Aorta (tissue), 5 donors: ENCODE measurements at places on chromosomes 1 and 21. TPM values are rescaled to one million over a fixed set of nuclear protein-coding genes. Genes with fewer than 3 reads are reported as not detected.

GRCh38 chr1:22738069-22738435 is 27.4 kb downstream of the EPHB2 start:
- no peak overlapping the region for H3K4me3 ChIP-seq
- no peaks in the 10 kb centered on the region for H3K27me3 ChIP-seq
- H3K4me1 ChIP-seq = no peaks in the 10 kb centered on the region
- H3K36me3 ChIP-seq = no peaks in the 10 kb centered on the region

- no peak overlapping the region for H3K27ac ChIP-seq
- H3K4me3 ChIP-seq = no peak overlapping the region
- H3K27me3 ChIP-seq = no peaks in the 10 kb centered on the region
- no peaks in the 10 kb centered on the region for H3K36me3 ChIP-seq
- no peaks in the 10 kb centered on the region for H3K4me1 ChIP-seq
- DNase-seq = peak; percentile 50
Measured at GRCh38 chr1:199447906-199448305, 579.6 kb upstream of the NR5A2 start.

DNA sequence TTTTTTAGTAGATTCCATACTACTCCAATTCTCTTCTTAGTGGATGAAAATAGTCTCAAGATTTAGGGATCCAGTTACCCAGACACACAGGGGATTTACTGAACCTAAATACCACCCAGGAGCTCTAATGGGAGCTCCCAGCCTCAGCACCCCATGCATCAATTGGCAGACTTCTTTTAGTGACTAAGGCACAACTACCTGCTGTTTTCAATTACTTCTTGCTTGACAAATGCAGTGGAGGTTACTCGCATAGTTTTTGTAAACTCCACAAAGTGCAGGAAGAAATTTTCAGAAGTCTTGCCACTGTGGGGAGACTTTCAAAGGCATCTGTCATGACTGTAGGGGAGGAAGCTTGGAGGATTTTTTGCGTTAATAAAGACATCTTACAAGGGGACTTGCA is 35.5 kb upstream of the MAP10 start:
- H3K27ac ChIP-seq = no peak overlapping the region
- H3K4me1 ChIP-seq = no peaks in the 10 kb centered on the region
- no peaks in the 10 kb centered on the region for H3K36me3 ChIP-seq
- no peaks in the 10 kb centered on the region for H3K27me3 ChIP-seq
- H3K4me3 ChIP-seq = no peak overlapping the region
- DNase-seq = no peak

GRCh38 chr1:222926566-222926965 is 111.7 kb downstream of the DISP1 start:
- no peaks in the 10 kb centered on the region for H3K36me3 ChIP-seq
- no peak for DNase-seq
- H3K27me3 ChIP-seq = no peaks in the 10 kb centered on the region

- H3K4me1 ChIP-seq = no peaks in the 10 kb centered on the region
- H3K36me3 ChIP-seq = no peaks in the 10 kb centered on the region
- no peak for DNase-seq
- no peak overlapping the region for H3K27ac ChIP-seq
- H3K4me3 ChIP-seq = no peak overlapping the region
- H3K27me3 ChIP-seq = no peaks in the 10 kb centered on the region
Measured at GRCh38 chr1:247713753-247714152, 2.7 kb downstream of the OR6F1 start.

DNA sequence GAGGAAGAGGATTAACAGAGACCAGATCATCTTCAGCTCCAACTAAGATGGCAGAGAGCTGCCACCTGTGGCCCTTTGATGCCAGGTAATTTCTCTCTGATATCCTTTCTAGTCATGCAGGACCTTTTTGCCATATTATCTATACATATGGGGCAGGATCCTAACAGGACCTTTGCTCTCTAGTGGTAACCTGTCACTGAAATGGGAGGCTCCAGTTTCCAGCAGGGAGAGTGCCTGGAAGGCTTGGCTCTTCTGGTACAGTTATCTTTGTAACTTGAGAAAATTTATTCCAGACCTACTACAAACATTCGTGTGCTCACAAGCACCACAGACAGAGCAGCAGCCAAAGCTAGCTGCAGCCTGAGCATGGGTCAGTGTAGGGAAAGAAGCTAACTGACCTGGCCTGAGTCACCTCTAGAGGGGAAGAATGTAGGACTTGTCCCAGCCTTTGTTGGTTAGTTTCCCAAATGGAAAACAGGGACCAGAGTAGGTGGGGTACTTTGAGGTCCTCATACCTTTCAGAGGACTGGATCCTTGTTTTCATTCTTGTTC is 86.5 kb upstream of the MACF1 start:
- H3K36me3 ChIP-seq = no peaks in the 10 kb centered on the region
- DNase-seq = no peak
- no peak overlapping the region for H3K4me3 ChIP-seq
- peak overlapping the region; percentile 59 for H3K27ac ChIP-seq
- H3K4me1 ChIP-seq = peaks cover 13% of the 10 kb centered on the region

PDPN gene
- 0.43 TPM for polyA plus RNA-seq

LEFTY2 gene
- polyA plus RNA-seq = 5.0 TPM

SLC45A3 gene
- polyA plus RNA-seq = 14.1 TPM

SIPA1L2 gene
- 2.9 TPM for polyA plus RNA-seq
